ENCODE measurements at places on chromosomes 13 and 19. TPM values are rescaled to one million over a fixed set of nuclear protein-coding genes. Genes with fewer than 3 reads are reported as not detected.

The F10 gene
- total RNA-seq: 1.0 TPM

The RTBDN gene
- total RNA-seq: not detected

The EDNRB gene
- total RNA-seq: 26.8 TPM

The SLC25A30 gene
- total RNA-seq: 14.0 TPM

The GAMT gene
- 42.6 TPM for total RNA-seq

- H3K4me1 ChIP-seq: no peaks in the 10 kb centered on the region
- no peaks in the 10 kb centered on the region for H3K27me3 ChIP-seq
- H3K27ac ChIP-seq: no peak overlapping the region
- no peaks in the 10 kb centered on the region for H3K36me3 ChIP-seq
- no peak overlapping the region for H3K4me3 ChIP-seq
These were observed 7.3 kb downstream of the IGSF23 start for GRCh38 chr19:44620667-44621066.

- H3K4me1 ChIP-seq: peaks cover 75% of the 10 kb centered on the region
- no peaks in the 10 kb centered on the region for H3K27me3 ChIP-seq
- no peak for DNase-seq
- peaks cover 3% of the 10 kb centered on the region for H3K36me3 ChIP-seq
These were observed 166.9 kb downstream of the DLEU7 start for GRCh38 chr13:50676602-50677001.

- H3K4me1 ChIP-seq: no peaks in the 10 kb centered on the region
- no peaks in the 10 kb centered on the region for H3K36me3 ChIP-seq
- no peak overlapping the region for H3K4me3 ChIP-seq
- no peaks in the 10 kb centered on the region for H3K27me3 ChIP-seq
- DNase-seq: no peak
These were observed 633.5 kb upstream of the ATXN8OS start for GRCh38 chr13:69474011-69474685.

- DNase-seq: peak; percentile 67
- H3K4me1 ChIP-seq: peaks cover 14% of the 10 kb centered on the region
- H3K4me3 ChIP-seq: no peak overlapping the region
- H3K27ac ChIP-seq: no peak overlapping the region
- no peaks in the 10 kb centered on the region for H3K36me3 ChIP-seq
These were observed 44.5 kb upstream of the GTF3A start for GRCh38 chr13:27379694-27380641.

DNA sequence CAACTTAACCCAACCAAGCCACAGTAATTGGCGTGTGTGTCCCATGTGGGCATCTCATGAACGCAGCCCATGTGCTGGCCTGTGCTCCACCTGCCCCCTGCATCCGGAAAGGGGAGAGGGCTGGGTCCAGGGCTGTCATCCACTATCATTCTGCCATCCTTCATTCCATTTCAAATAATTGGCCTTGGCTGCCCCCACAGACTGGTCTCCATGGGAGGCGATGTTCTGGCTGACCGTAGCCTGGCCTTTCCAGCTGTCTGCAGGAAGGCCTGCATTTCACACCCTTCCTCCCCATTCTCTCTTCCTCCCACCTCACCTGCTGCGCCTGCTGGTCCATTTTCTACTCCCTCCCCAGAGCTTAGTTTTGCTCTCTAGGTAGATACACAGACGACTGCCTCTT is 442.8 kb downstream of the COG6 start:
- DNase-seq: no peak
- peaks cover 8% of the 10 kb centered on the region for H3K4me1 ChIP-seq
- H3K27ac ChIP-seq: no peak overlapping the region
- H3K4me3 ChIP-seq: no peak overlapping the region
- H3K36me3 ChIP-seq: peaks cover 5% of the 10 kb centered on the region
- H3K27me3 ChIP-seq: no peaks in the 10 kb centered on the region

GRCh38 chr13:42214446-42214845 is 57.5 kb upstream of the AKAP11 start:
- no peak for DNase-seq
- no peak overlapping the region for H3K4me3 ChIP-seq
- peaks cover 25% of the 10 kb centered on the region for H3K36me3 ChIP-seq
- peaks cover 5% of the 10 kb centered on the region for H3K4me1 ChIP-seq
- no peak overlapping the region for H3K27ac ChIP-seq

DNA sequence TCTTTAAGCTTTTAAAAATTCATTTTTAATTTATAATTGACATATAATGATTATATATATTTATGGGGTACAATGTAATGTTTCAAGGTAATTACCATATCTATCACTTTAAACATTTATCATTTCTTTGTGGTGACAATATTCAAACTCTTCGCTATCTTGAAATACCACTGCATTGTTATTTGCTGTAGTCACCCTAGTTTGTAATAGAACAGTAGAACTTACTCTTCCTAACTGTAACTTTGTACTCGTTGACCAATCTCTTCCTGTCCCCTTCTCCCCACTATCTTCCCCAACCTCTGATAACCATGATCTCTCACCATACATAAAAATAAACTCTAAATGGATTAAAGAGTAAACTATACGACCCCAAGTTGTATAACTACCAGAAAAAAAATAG is 20.4 kb downstream of the COG6 start:
- no peak overlapping the region for H3K4me3 ChIP-seq
- H3K36me3 ChIP-seq: peaks cover 8% of the 10 kb centered on the region
- H3K27me3 ChIP-seq: no peaks in the 10 kb centered on the region

- H3K36me3 ChIP-seq: no peaks in the 10 kb centered on the region
- no peaks in the 10 kb centered on the region for H3K4me1 ChIP-seq
- peaks cover 47% of the 10 kb centered on the region for H3K27me3 ChIP-seq
These were observed 19.2 kb downstream of the CEACAM6 start for GRCh38 chr19:41774515-41774980.

DNA sequence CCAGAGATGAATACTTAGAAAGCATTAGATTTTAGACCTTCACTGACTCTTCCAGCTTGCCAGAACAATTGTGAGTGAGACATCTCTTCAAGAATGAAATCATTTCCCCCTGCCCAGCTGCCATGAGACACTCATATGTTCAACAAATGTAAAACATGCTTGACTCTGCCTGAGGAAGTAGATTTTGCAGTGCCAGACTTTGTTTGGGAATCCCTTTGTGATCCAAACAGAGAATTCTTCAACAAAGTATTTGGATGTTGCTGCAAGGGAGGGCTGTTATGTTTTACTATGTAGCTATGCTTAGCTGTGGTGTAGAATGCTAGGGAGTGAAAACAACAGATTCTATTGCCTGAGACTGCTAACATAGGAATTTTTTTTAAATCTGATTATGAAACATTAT is 416.4 kb downstream of the DCT start:
- no peak for DNase-seq
- no peak overlapping the region for H3K27ac ChIP-seq
- H3K27me3 ChIP-seq: no peaks in the 10 kb centered on the region
- no peaks in the 10 kb centered on the region for H3K36me3 ChIP-seq
- H3K4me1 ChIP-seq: peaks cover 17% of the 10 kb centered on the region

DNA sequence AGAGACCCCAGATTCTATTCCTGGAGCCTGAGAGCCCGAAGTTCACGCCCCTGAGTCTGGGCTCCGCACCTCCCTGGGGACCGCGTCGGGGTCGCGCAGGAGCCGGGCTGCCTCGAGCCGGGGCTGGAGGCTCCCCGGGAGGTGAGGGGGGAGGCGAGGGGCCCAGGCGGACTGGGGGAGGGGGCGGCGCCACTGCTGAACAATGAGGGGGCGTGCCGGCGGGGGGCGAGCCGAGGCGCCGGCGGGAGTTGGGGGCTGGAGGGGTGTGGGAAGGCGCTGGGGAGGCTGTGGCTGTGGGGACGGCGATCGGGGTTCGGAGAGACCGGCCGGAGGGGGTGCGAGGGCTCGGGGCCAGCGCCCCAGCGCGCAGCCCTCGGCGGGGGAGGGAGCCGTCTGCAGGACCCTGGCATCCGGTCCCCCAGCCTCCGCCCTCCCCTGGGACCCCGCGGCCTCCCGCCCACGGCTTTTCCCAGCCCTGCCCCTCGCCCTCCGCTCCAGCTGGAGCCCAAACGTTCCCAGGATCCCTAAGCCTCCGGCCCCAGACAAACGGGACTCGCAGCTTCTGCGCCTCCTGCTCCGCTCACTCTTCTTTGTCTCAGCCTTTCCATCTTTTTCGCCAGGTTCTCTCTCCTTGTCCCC is 922 bp downstream of the PLEKHG2 start:
- H3K4me3 ChIP-seq: peak overlapping the region; percentile 98
- peak overlapping the region; percentile 99 for H3K27ac ChIP-seq
- H3K4me1 ChIP-seq: peaks cover 53% of the 10 kb centered on the region

DNA sequence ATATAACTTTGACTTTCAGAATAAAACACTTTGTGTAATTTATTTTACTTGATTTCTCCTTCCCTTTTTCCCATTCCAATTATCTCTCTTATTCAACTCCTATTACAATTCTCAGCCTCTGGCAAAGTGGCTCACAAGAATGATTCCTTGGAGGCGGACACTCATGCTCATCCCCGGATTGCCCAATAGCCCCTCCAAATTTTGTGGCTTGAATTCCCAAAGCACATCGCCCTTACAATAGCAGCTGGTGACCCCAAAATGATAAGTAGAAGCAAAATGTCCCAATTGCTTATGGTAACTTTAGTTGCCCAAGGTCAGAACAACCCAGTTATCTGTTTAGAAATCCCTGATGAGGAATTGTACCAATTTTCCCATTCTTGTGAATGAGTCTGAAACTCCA is 1523.5 kb upstream of the PRR20A start:
- H3K27me3 ChIP-seq: no peaks in the 10 kb centered on the region
- DNase-seq: no peak
- H3K4me3 ChIP-seq: no peak overlapping the region
- H3K36me3 ChIP-seq: no peaks in the 10 kb centered on the region
- no peaks in the 10 kb centered on the region for H3K4me1 ChIP-seq

DNA sequence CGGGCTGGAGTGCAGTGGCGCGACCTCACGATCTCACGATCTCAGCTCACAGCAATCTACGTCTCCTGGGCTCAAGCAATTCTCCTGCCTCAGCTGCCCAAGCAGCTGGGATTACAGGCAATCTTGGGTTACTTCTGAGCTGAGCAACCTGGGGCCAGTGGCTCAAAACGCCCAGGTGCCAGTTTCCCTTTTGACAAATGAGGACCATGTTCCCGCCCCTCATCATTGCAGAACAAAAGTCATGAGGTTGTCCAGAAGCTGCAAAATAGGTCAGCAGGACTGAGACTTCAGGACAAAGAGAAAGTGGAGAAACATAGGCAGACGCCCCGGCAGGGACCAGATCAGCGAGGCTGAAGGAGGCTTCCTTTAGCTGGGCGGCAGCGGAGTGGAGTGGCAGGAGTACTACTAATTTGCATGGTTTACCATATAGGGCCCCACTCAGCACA is 3.3 kb upstream of the ADGRE5 start:
- DNase-seq: no peak
- peaks cover 22% of the 10 kb centered on the region for H3K4me1 ChIP-seq
- no peaks in the 10 kb centered on the region for H3K27me3 ChIP-seq
- H3K27ac ChIP-seq: no peak overlapping the region

- no peak overlapping the region for H3K4me3 ChIP-seq
- no peak overlapping the region for H3K27ac ChIP-seq
- no peaks in the 10 kb centered on the region for H3K27me3 ChIP-seq
- H3K36me3 ChIP-seq: peaks cover 6% of the 10 kb centered on the region
- DNase-seq: no peak
These were observed 1930.2 kb downstream of the OLFM4 start for GRCh38 chr13:54958781-54959180.

GRCh38 chr13:98925949-98926348 is 51.9 kb downstream of the DOCK9 start:
- no peak overlapping the region for H3K4me3 ChIP-seq
- peaks cover 4% of the 10 kb centered on the region for H3K4me1 ChIP-seq
- H3K27ac ChIP-seq: no peak overlapping the region
- no peaks in the 10 kb centered on the region for H3K36me3 ChIP-seq

GRCh38 chr13:45733361-45733760 is 31.2 kb downstream of the CBY2 start:
- no peak overlapping the region for H3K4me3 ChIP-seq
- H3K27ac ChIP-seq: no peak overlapping the region
- H3K27me3 ChIP-seq: no peaks in the 10 kb centered on the region
